ENCODE measurements at places on chromosomes 3 and 15.

GRCh38 chr3:167151636-167152035 is 228.5 kb downstream of the ZBBX start:
- no peak overlapping the region for H3K4me3 ChIP-seq
- H3K4me1 ChIP-seq: no peaks in the 10 kb centered on the region
- DNase-seq: no peak
- no peaks in the 10 kb centered on the region for H3K27me3 ChIP-seq

DNA sequence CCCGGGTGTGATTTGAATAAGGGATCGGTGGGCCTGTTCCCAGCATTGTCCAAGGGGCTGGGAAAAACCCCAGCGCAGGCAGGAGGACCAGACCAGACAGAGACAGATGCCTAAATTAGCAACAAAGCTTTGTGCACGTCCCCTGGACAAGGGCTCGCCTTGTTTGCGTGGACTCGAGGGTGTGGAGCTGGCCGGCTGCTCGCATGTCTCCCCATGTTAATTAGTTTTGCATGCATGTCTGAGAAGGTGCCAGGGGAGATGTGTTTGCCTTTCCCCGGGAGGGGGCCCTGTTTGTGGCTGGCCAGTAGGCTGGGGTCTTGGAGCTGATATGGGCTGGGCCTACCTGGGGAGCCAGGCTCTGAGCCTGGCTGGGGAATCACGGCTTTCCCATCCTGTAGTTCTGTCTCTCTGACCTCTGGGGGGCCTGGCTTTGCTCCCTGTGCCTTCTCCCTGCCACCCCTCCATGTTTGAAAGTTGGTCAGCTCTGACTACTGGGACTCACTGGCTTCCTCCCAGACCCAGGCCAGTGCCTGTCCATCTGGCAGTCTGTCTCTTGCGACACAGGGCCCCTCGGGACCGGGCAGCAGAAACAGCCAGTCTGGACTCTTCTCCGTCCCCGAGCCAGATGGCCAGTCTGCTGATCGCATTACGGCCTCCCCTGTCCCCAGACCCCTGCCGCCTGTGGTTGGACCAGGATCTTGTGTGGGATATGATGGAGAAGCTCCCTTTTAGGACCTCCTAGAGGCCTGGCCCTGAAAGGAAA is 55.4 kb upstream of the POLG start:
- peaks cover 82% of the 10 kb centered on the region for H3K27me3 ChIP-seq
- H3K36me3 ChIP-seq: no peaks in the 10 kb centered on the region
- no peak for DNase-seq

- no peaks in the 10 kb centered on the region for H3K36me3 ChIP-seq
- H3K27me3 ChIP-seq: no peaks in the 10 kb centered on the region
- no peak overlapping the region for H3K4me3 ChIP-seq
- DNase-seq: no peak
- H3K27ac ChIP-seq: no peak overlapping the region
Observed at GRCh38 chr3:148540851-148541250, 156.9 kb upstream of the AGTR1 start.

DNA sequence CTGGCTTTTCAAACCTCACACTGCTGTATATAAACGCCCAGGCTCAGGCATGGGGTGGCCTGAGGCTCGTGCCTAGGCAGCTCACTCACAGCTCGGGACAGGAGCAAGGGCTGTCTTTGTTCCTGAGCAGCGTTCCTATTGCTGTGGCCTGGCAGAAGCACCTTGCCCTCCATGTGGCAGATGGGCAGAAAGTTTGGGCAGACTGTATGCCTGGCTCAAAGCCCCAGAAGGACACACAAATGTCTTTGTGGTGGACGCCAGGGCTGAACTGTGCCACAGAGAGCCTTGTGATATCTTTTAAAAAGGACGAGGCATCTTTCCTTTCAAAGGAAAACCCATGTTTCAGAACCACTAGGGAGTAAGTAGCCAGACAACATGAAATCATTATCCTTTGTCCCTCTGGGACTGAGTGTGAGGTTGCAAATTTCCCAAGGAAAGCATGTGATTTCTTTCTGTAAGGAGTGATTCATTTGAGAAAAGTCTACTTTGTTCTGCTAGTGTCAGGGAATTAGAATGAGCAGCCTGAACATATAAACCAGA is 29.3 kb upstream of the UBE2E1 start:
- no peak overlapping the region for H3K4me3 ChIP-seq
- DNase-seq: no peak
- no peak overlapping the region for H3K27ac ChIP-seq
- no peaks in the 10 kb centered on the region for H3K4me1 ChIP-seq
- H3K36me3 ChIP-seq: no peaks in the 10 kb centered on the region
- no peaks in the 10 kb centered on the region for H3K27me3 ChIP-seq

- H3K36me3 ChIP-seq: no peaks in the 10 kb centered on the region
- H3K4me3 ChIP-seq: no peak overlapping the region
- peaks cover 9% of the 10 kb centered on the region for H3K4me1 ChIP-seq
- H3K27ac ChIP-seq: no peak overlapping the region
Observed at GRCh38 chr15:96237002-96237401, 93.5 kb upstream of the NR2F2 start.

DNA sequence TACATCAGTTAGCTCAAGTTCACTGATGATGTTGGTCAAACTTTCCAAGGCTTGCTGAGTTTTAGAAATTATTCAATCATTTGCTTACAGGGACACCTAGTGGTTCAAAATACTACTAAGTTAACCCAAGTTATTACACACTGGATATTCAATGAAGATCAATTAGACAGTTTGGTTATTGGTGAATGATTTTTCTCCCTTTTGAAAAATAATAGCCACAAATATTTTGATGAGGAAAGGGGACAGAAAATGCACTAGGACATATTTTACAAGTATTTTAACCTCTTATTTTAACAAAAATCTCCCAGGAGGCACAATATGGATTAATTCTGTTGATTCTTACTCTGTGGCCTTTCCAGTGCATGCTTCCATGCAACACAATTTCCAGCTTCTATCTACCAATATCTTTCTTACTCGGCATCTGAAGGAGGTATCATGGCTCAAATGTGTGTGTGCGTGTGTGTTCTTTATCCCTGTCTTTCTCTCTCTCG is 20.1 kb upstream of the GOLGA6L2 start:
- no peaks in the 10 kb centered on the region for H3K27me3 ChIP-seq
- H3K4me3 ChIP-seq: no peak overlapping the region
- no peak for DNase-seq
- H3K36me3 ChIP-seq: no peaks in the 10 kb centered on the region
- H3K27ac ChIP-seq: no peak overlapping the region

Measured in progenitor cell of endocrine pancreas (in vitro differentiated cells).